ENCODE measurements at places on chromosomes 1 and 21. TPM values are rescaled to one million over a fixed set of nuclear protein-coding genes. Genes with fewer than 3 reads are reported as not detected.

GRCh38 chr1:200379432-200379757, 30.4 kb downstream of the ZNF281 start:
- no peaks in the 10 kb centered on the region for H3K27me3 ChIP-seq
- peak; percentile 21 for DNase-seq

DNA sequence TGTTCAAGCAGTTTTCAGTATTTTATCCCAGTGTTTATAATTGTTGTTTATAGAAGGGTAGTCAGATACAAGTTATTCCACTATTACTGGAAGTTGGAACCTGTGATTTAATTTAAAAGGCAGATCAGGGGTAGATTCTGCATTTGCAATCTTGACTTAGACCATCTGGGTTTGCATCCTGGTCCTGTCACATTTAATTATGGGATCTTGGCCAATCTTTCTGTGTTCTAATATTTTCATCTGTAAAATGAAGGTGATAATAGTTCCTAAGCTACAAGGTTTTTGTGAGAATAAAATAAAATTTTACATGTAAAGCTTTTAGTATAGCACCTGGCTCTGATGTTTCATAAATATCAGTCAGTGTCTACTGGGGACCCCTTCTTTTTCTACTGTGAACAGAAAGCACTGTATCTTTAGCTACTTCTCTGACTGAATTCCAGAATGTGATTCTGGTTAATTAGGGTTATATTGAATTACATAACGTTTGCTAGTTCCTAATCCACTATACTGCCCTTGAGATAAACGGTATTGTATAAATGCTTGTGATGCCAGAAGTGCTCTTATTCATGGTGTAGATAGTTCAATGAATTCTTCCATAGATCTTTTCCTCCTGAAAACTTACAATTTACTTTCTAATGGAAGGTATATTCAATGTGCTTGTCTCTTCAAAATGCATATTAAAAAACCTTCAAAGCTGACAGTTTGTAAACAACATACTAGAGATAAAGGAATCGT, 131.0 kb downstream of the KCNK1 start:
- no peak for DNase-seq
- H3K27ac ChIP-seq, result no peak overlapping the region
- H3K4me3 ChIP-seq, result no peak overlapping the region
- H3K4me1 ChIP-seq, result no peaks in the 10 kb centered on the region
- H3K36me3 ChIP-seq, result no peaks in the 10 kb centered on the region
- H3K27me3 ChIP-seq, result no peaks in the 10 kb centered on the region

GRCh38 chr1:60036856-60037460, 36.6 kb downstream of the C1orf87 start:
- H3K36me3 ChIP-seq, result no peaks in the 10 kb centered on the region
- no peak overlapping the region for H3K27ac ChIP-seq
- no peaks in the 10 kb centered on the region for H3K27me3 ChIP-seq
- H3K4me1 ChIP-seq, result no peaks in the 10 kb centered on the region
- H3K4me3 ChIP-seq, result no peak overlapping the region

- no peak overlapping the region for H3K27ac ChIP-seq
- DNase-seq, result no peak
- H3K27me3 ChIP-seq, result no peaks in the 10 kb centered on the region
- no peaks in the 10 kb centered on the region for H3K36me3 ChIP-seq
These were observed 35.6 kb upstream of the USH2A start for GRCh38 chr1:216458812-216459211.

DNA sequence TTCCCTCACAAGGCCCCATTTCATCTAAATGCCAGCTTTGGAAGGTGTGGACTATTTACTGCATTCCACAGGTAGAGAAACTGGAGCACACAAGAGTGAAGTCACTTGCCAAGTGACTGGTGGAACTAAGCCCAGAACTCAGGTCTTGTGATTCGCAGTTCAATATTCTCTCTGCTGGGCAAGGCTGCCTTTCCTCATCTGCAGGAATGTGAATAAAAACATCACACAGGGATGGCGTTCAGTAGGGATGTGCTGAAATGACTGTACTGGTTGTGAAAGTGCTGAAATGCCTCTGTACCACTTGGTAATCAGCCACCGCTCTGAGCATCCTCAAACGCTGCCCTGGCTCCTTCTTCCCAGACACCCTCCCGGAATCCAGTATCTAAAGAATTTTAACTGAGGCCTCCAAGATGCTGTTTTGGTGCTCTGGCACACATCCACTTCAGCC, 145.6 kb downstream of the HIVEP3 start:
- DNase-seq, result no peak
- no peak overlapping the region for H3K4me3 ChIP-seq
- no peaks in the 10 kb centered on the region for H3K4me1 ChIP-seq
- H3K27ac ChIP-seq, result no peak overlapping the region

IGSF9 gene
- 8.2 TPM for total RNA-seq

- no peaks in the 10 kb centered on the region for H3K36me3 ChIP-seq
- no peak overlapping the region for H3K4me3 ChIP-seq
- no peak for DNase-seq
These were observed 63.8 kb downstream of the OLFML3 start for GRCh38 chr1:114043054-114043453.

- no peak overlapping the region for H3K4me3 ChIP-seq
- no peak overlapping the region for H3K27ac ChIP-seq
- DNase-seq, result no peak
- H3K4me1 ChIP-seq, result peaks cover 8% of the 10 kb centered on the region
These were observed 2.8 kb downstream of the TARBP1 start for GRCh38 chr1:234476172-234476571.
